ENCODE measurements at places on chromosomes 3 and 15.

DNA sequence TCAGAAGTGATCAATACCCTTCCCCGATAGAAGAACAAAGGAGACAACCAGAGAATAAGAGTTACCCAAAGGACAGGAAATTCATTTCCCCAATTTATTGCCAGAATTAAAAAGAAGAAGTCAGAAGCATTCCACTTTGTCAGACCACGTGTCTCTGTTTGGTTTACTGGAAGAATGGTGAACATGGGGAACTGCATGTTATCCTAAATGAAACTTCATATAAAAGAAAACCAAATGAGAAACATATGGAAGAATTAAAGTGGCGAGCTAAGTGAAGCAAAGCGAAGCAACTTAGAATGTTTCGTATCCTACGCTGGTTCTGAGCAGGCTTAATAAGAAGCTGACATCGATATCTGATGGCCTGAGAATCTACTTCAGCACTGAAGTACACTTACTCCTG, 190.7 kb downstream of the MAGI1 start:
- no peak overlapping the region for H3K4me3 ChIP-seq
- no peak for DNase-seq
- no peaks in the 10 kb centered on the region for H3K36me3 ChIP-seq
- no peaks in the 10 kb centered on the region for H3K27me3 ChIP-seq
- no peaks in the 10 kb centered on the region for H3K4me1 ChIP-seq

DNA sequence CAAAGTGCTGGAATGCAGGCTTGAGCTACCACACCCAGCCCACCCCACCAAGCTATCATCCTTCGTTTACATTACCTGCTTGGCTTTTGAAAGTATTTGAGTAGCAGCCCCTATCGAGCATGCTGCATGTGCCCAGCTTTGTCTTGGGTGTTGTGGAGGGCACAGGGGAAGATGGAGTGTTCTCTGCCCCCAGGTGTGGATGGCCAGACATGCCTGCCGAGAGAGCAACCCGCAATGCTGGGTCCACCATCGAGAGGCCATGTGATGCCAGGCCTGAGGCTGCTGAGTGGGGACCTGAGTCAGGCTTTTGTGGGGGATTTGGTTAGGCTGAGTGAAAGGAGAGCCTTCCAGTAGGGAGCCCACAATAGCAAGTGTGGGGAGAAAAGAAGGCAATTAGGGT, 25.9 kb downstream of the FOXL2NB start:
- no peak overlapping the region for H3K4me3 ChIP-seq
- H3K27ac ChIP-seq = no peak overlapping the region
- no peaks in the 10 kb centered on the region for H3K4me1 ChIP-seq
- DNase-seq = no peak

- no peak overlapping the region for H3K27ac ChIP-seq
- H3K4me3 ChIP-seq = no peak overlapping the region
- H3K27me3 ChIP-seq = peaks cover 48% of the 10 kb centered on the region
- H3K36me3 ChIP-seq = no peaks in the 10 kb centered on the region
- DNase-seq = no peak
These were observed 114.2 kb upstream of the ICE2 start for GRCh38 chr15:60593170-60593478.

- H3K4me1 ChIP-seq = no peaks in the 10 kb centered on the region
- H3K27me3 ChIP-seq = no peaks in the 10 kb centered on the region
- H3K27ac ChIP-seq = no peak overlapping the region
- H3K36me3 ChIP-seq = no peaks in the 10 kb centered on the region
These were observed 70.6 kb downstream of the VPS13C start for GRCh38 chr15:61989667-61990066.

GRCh38 chr3:60980342-60980692, 270.9 kb downstream of the FHIT start:
- H3K36me3 ChIP-seq = no peaks in the 10 kb centered on the region
- DNase-seq = no peak
- no peak overlapping the region for H3K4me3 ChIP-seq
- no peak overlapping the region for H3K27ac ChIP-seq
- no peaks in the 10 kb centered on the region for H3K4me1 ChIP-seq

GRCh38 chr3:172564499-172564898, 41.3 kb upstream of the TNFSF10 start:
- no peak for DNase-seq
- H3K4me3 ChIP-seq = no peak overlapping the region
- no peak overlapping the region for H3K27ac ChIP-seq
- H3K36me3 ChIP-seq = no peaks in the 10 kb centered on the region

GRCh38 chr3:188434594-188434993, 280.6 kb downstream of the LPP start:
- no peaks in the 10 kb centered on the region for H3K36me3 ChIP-seq
- H3K27me3 ChIP-seq = no peaks in the 10 kb centered on the region
- no peak for DNase-seq
- H3K4me1 ChIP-seq = peaks cover 11% of the 10 kb centered on the region
- H3K27ac ChIP-seq = no peak overlapping the region
- H3K4me3 ChIP-seq = no peak overlapping the region

GRCh38 chr3:127894481-127894880, 20.6 kb upstream of the KBTBD12 start:
- H3K36me3 ChIP-seq = 0 out of 2 replicates have a peak, but pooled peaks cover 8% of the 10 kb centered on the region
- H3K4me3 ChIP-seq = no peak overlapping the region
- H3K27ac ChIP-seq = no peak overlapping the region

GRCh38 chr15:62782071-62782841, 260.3 kb upstream of the TPM1 start:
- peak; percentile 56 for DNase-seq
- H3K36me3 ChIP-seq = no peaks in the 10 kb centered on the region
- H3K27ac ChIP-seq = no peak overlapping the region

DNA sequence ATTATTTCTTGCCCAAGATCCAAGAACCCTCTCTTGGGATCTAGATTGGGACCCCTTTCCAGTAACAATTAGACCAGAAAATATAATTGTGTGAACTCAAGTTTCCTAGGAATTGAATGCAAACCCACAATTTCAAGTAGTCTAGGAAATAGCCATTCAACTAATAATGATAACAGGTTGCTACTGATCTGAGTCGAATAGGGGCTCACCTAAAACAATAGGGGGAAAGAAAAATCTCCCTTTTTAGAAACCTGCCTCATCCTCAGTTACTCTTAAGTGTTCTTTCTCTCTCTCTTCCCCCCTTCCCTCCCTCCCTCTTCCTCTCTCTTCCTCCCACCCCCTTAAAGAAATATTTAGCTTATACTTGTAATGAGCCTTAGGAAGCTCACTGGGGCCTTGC, 555.3 kb downstream of the IGSF11 start:
- no peak for DNase-seq
- H3K4me3 ChIP-seq = no peak overlapping the region
- H3K36me3 ChIP-seq = no peaks in the 10 kb centered on the region
- no peak overlapping the region for H3K27ac ChIP-seq

GRCh38 chr15:67783303-67783702, 42.0 kb upstream of the SKOR1 start:
- no peak overlapping the region for H3K4me3 ChIP-seq
- no peaks in the 10 kb centered on the region for H3K4me1 ChIP-seq
- no peak overlapping the region for H3K27ac ChIP-seq
- no peaks in the 10 kb centered on the region for H3K27me3 ChIP-seq
- no peaks in the 10 kb centered on the region for H3K36me3 ChIP-seq

DNA sequence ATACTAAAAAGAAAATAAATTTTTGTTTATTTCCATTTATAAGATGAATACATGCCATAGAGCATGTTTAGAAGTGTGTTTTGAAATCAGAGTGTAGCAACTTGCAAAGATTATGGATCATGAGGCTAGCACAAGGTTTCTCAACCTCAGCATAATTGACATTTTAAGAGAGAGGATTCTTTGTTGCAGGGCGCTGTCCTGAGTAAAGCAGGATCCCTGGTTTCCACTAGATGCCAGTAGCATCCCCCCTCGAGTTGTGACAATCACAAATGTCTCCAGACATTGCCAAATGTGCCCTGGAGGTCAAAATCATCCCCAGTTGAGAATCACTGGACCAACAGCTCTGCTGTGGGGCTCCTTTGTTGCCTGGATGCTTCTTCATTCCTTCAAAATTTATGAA, 128.5 kb upstream of the RBMS3 start:
- H3K4me1 ChIP-seq = no peaks in the 10 kb centered on the region
- no peaks in the 10 kb centered on the region for H3K27me3 ChIP-seq
- no peak overlapping the region for H3K4me3 ChIP-seq
- no peaks in the 10 kb centered on the region for H3K36me3 ChIP-seq
- DNase-seq = no peak
- no peak overlapping the region for H3K27ac ChIP-seq
